ENCODE measurements at places on chromosomes 7 and 10. TPM values are rescaled to one million over a fixed set of nuclear protein-coding genes. Genes with fewer than 3 reads are reported as not detected.

The WDR86 gene
- total RNA-seq: 0.17 TPM

The C10orf105 gene
- 0.24 TPM for total RNA-seq

The ASB10 gene
- total RNA-seq: 4.5 TPM

The OR6B1 gene
- total RNA-seq: not detected

The PTEN gene
- 76.2 TPM for total RNA-seq

The SHTN1 gene
- 4.9 TPM for total RNA-seq

The SOSTDC1 gene
- total RNA-seq: 17.2 TPM

- DNase-seq: no peak
Measured at GRCh38 chr10:47164126-47164799, 135.7 kb upstream of the GDF10 start.

GRCh38 chr10:32995066-32995622 lies 37.1 kb upstream of the ITGB1 start:
- no peak for DNase-seq

- DNase-seq: no peak
Measured at GRCh38 chr7:78033410-78033809, 234.8 kb downstream of the PHTF2 start.

DNA sequence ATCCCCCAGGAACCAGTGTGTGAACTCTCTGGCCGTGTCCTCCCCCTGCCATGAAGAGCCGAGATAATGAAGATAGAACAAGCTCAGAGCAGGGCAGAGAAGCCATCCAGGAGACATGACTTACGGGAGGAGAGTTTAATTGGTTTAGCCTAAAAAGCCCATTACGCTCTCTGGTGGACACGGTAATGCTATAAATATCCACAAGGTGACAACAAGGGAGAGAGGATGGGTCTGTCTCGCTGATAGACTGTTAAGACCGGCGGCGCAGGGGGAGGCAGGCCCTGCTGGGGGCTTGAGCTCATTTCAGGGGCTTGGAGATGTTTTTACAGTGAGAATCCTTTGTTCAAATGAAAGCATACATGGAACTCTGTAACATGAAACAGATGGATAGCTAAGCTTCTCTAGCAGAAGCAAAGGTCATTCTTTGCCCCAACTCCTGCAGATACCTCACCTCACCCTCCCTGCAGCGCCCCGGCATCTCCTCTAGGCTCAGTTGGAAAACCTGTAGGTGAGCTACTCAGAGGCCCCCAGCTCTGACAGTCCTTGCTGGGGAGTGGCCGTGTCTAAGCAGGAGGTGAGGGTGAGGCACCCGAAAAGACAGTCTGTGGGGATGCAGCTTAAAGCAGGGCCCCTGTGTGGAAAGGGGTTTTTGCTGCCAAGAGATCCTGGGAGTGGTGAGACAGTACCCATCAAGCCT lies 40.8 kb upstream of the LOXL4 start:
- DNase-seq: no peak

- no peak for DNase-seq
Measured at GRCh38 chr7:69577221-69577620, 21.1 kb upstream of the AUTS2 start.

GRCh38 chr7:73541722-73542121 lies 15.8 kb downstream of the BCL7B start:
- DNase-seq: no peak

DNA sequence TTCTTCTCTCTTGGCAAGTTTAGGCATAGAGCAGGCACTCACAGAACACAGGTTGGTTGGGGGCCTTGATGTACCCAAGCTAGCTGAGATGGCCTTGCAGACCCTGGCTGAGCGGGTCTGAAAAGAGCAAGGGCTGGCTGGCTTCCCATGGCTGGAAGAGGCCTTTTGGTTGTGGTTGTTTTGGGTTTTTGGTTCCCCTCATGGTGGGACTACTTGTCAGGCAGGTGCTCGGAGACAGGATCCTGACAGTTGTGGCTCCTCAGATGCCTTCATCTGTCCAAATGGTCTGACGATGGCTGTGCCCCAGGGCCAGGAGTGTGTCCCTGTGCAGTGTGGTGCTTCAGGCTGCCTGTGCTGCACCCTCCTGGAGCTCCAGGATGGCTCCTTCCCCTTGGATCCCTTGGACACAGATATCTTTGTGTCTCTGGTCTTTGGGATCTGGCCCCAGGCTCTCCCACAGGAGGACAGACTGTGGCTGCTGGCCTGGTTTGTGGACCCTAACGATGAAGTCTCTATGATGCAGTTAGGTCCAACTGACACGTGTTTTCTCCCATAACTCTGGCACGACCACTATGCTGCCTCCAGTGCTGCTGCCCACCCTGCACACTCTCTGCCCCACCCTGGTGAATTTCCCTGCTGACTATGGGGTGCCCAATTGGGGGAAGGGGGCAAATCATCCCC lies 321.5 kb upstream of the ZNF32 start:
- DNase-seq: no peak

GRCh38 chr10:114181971-114182370 lies 2.8 kb downstream of the TDRD1 start:
- peak; percentile 44 for DNase-seq

Measured in right cardiac atrium (tissue), 5 donors.